NCI-H187 (cell line): ENCODE measurements at places on chromosomes 1 and 21.

DNA sequence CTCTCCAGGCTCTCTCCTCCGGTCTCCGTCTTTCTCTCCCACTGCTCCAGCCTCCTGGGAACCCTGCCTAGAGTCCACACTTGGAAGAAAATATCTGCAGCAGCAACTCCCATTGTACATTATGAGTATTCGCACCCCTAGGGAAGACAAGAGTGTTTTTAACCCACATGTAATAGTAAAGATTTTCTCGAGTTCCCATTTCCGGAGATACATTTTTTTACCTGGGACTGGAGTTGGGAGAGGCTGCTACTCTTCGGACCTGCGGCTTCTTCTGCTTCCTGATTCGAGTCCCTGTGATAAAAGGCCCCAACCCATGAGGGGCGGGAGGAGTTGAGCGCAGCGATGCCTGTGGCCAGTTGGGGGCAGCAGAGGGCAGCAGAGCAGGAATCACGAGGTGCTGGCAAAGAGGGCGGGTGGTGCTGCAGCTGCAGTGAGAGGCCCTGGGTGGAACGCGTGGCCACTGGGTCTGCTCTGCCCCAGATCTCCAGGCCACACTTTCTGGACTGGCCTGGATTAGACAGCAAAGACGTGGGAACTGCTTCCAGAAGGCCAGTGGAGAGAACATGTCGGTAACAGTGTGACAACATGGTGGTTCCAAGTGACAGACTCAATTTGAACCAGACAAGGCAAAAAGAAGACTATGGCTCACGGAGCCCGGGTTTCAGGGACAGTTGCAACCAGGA lies 221.0 kb upstream of the CSF3R start:
- peak; percentile 64 for DNase-seq

DNA sequence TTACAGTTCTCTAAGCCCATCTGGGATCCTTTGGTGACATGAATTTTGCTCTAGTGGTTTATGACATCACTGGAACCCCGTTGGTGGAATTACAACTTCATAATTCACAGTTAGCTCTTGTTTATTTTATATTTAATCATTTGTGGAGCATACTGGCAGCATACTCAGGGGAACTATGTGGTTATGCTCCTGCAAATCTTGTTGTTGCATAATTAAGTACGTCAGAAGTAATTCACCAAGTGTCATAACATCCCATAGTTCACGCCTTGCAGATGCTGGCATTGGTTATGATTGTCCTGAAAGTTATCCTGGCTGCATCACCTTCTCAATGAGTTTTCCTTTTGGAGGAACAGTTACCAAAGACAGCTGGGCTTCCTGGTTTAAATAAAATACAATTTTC lies 16.5 kb downstream of the PRRX1 start:
- DNase-seq: no peak

DNA sequence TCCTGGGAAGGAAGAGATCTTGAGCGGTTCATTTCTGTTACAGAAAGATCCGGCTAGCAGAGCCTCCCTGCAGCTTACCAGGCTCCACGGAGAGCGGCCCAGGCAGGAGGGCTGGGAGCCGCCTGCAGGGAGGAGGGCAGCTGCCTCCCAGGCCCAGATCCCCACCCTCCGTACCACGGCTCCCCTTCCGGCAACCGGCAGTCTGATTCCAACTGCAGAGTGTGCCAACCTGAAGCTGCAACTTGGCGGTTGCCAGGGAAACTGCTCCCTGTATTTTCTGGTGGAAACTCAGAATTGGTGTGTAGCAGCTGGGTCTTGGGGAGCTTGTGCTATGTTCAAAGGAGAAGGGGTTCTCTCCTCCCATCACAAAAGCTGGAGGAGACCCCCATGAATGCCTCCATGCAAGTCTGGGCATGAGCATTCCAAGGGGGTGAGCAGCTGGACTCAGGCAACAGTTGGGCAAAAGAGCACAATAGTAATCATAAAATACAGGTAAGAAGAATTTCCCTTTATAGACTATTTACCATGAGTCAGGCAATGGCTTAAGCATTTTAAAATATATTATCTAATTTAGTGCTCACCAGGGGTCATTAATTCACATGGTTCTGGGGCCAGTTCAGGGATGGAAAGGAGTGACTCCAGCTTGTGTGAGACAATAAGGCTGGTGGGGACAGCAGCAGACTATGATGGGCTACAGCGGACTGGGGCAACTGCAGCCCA lies 46.1 kb upstream of the KAZN start:
- DNase-seq: no peak

- DNase-seq: no peak
These were observed 716.4 kb upstream of the ADAMTS5 start for GRCh38 chr21:27683292-27683691.
